Gastroesophageal sphincter (tissue), 4 donors: ENCODE measurements at places on chromosomes 1 and 21. TPM values are rescaled to one million over a fixed set of nuclear protein-coding genes. Genes with fewer than 3 reads are reported as not detected.

The NHLH2 gene
- total RNA-seq = not detected

GRCh38 chr1:221366495-221367110 is 375.3 kb downstream of the DUSP10 start:
- ATAC-seq = no peak

GRCh38 chr1:107633596-107633995 is 331.4 kb downstream of the VAV3 start:
- ATAC-seq = no peak

DNA sequence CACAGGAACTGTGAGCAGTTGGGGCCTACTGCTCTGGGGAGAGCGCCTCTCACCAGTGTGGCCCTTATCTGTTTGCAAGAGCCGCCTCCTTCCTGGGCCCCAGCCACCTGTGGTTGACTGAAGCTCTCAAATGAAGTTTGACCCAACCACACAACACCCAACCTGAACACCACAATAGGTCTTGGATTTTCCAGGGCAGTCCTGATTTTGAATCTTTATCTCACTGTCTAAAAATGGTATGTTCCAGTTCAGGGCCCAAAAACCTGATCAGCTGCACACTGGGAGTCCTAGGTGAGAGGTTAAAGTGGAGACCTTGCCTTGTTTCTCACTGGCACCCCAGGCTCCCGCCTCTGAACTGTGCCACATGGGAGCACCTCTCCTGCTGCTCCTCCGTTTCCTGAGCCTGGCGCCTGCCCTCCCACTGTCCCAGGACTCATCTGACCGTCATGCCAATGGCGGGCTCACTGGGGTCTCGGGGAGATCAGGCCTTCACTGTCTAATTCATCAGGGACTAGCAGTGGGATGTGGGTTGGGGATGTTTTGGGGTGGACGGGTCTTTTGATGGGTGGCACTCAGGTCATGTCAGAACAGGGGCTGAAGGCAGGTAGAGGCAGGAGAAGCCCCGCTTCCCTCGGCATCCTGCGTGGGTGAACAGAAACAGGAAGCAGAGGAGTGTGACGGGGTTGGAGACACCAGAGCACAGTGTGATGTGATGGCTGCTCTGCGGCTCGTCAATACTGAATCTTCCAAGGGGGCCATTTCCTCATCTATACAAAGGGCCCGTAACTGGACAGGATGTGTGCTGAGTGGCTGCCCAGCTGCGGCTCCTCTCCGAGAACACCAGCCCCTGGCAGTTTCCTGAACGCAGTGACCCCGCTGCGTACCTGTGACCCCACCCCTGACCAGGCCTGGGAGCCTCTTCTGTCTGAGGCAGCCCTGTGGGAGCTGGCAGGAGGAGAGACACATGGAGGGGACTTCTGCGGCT is 59.6 kb upstream of the ITPKB start:
- no peak for ATAC-seq

DNA sequence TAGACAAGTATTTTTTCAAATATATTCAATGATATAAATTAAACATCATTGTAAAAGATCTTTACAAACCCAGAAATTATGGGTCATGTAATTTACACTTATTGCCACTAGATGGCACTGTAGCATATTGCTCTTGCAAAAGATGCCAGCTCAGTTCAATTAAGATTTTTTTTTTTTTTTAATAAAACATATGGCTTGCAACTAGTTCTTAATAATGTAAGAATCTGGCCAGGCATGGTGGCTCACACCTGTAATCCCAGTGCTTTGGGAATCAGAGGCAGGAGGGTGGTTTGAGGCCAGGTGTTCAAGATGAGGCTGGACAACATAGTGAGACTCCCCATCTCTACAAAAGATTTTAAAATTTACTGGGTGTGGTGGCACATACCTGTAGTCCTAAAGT is 49.4 kb upstream of the DESI2 start:
- no peak for ATAC-seq

The C1orf141 gene
- not detected for total RNA-seq

- no peak for ATAC-seq
Measured at GRCh38 chr1:81290326-81290725, 510.4 kb upstream of the ADGRL2 start.

DNA sequence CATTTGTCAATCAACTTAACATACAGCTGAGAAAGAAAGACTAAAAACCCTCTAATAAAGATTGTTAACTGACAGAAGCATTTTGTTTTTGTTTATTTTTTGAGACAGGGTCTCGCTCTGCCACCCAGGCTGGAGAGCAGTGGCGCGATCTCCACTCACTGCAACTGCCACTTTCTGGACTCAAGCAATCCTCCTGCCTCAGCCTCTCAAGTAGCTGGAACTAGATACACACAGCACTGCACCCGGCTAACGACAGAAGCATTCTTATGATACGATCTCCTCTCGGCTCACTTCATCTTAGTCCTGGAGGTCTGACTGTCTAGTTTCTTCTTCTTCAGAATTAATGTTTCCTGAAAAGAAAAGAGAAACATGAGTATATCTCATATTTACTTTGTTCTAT is 23.5 kb downstream of the RSPH1 start:
- no peak for ATAC-seq

- no peak for ATAC-seq
Measured at GRCh38 chr21:38810826-38811164, 5.1 kb downstream of the ETS2 start.
